Activated T-helper 1 cell treated with Interleukin-2 at 50 U/mL for 16 hours (primary cell): ENCODE measurements at places on chromosomes 5 and 9.

GRCh38 chr9:127570533-127571111 is 41.5 kb upstream of the STXBP1 start:
- no peak for DNase-seq

- DNase-seq: no peak
These were observed 8.7 kb downstream of the PDLIM4 start for GRCh38 chr5:132266031-132266835.

GRCh38 chr9:134056483-134057306 is 11.1 kb downstream of the BRD3 start:
- no peak for DNase-seq

GRCh38 chr9:114226246-114227055 is 71.1 kb downstream of the COL27A1 start:
- DNase-seq: no peak

GRCh38 chr5:61423487-61424145 is 91.6 kb downstream of the ZSWIM6 start:
- no peak for DNase-seq

- DNase-seq: no peak
These were observed 176.4 kb downstream of the AUH start for GRCh38 chr9:91185193-91185886.

DNA sequence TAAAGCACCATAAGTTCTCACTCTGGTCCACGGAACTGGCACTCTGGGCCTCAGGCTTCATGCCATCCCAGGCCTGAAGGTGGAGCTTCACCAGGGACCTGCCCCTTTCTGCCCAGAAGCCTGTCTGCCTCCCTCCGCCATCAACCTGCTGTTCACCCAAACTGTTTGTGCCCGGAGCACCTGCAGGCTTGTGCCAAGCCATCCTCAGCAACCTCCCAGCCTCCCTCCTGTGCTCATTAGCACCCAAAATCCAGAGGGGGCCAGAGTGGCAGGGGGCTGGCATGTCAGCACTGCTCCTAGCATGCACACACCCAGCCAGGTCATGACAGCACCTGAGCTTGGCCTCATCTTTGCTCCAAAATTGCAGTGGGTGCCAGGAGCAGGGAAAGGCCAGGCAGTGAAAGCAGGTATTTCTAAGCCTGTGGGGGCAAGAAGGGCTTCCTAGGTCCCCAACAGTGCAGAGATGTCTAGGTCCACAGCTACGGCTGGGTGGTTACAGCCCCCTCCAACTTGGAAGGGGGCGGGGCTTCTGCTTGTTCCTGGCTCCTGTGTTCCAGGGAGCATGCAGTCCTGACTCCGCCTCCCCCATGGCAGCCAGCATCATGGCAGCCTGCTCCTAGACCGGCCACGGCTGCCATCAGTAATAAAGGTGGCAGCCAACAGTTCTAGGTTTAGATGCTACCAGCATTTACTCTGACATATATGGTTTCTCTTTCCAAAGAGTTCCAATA is 85.1 kb downstream of the GIN1 start:
- DNase-seq: no peak

GRCh38 chr9:16475257-16475656 is 395.2 kb downstream of the BNC2 start:
- no peak for DNase-seq

- DNase-seq: no peak
These were observed 27.7 kb upstream of the PAX5 start for GRCh38 chr9:37061768-37062167.

GRCh38 chr9:121809356-121810050 is 158.1 kb downstream of the DAB2IP start:
- no peak for DNase-seq

GRCh38 chr5:32721626-32722025 is 10.5 kb downstream of the NPR3 start:
- no peak for DNase-seq

DNA sequence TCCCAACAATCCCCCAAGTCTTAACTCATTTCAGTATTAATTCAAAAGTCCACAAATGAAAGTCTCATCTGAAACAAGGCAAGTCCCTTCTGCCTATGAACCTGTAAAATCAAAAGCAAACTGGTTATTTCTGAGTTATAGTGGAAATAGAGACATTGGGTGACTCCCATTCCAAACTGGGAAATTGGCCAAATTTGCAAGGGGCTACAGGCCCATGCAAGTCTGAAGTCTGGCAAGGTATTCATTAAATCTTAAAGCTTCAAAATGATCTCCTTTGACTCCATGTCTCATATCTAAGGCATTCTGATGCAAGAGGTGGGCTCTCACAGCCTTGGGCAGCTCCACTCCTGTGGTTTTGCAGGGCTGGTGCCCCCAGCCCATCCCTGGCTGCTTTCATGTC is 167.9 kb downstream of the HTR1A start:
- no peak for DNase-seq

DNA sequence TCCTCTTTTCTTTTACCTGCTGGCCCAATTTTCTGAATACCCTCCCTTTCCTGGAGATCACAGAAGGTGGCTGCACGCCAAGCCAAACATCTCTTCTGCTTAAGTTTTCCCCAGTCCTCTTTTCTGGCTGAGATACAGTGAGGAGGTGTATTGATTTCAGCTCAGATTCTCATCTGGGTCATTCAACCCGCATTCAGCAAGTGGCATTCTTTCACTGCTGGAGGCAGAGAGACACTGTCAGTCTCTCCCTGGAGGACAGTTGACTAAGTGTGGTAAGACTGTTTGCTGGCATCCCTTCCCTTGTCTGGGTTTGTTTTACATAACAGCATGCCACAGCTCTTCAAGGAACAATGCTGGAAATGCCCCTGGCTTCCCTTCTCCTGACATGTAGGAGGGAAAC is 60.5 kb downstream of the GABRG2 start:
- no peak for DNase-seq

DNA sequence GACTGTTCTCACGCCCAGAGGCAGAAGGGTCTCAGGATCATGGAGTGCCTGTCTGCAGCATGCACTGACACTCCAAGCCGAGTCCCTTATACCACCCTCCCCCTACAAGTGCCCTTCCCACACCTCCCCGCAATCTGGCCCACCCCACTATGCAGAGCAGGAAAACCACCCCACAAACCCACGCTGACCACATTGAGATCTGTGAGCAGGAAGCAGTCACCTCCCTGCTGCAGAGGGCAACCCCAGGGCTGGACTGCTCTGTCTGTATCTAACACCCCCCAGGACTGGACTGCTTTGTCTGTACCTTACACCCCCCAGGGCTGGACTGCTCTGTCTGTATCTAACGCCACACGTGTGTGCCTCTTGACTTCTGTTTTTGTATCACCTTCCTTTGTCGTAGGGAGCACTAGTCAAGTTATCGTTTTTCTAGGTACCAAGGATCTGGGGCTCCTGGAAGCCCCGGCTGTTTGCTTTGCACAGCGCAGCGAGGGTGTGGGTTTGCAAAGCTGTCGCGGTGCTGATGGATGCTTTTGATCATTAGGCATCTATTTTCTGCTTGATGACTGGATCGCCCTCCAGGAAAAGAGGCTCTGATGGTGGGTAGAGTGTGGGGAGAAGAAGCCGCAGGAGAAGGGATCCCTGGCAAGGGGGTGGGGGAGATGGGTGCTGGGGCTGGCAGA is 21.5 kb downstream of the OLFM1 start:
- DNase-seq: no peak

DNA sequence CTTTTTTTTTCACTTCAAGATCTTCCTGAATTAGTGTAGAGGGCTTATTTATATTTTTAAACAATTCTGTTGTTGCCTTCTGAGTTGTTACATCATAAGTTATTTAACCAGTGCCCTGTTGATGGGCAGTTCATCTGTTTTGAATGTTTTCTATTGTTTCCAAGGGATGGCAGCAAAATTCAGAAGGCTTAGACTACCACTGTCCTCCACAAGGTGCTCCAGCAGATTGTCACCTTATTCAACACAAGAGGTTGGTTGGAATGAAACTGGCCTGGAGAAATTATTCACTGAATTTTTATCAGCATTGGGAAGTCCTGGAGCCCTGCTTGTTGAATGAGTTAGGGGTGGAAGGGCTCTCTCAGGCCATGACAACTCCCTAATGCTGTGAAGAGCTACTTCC is 1.3 kb upstream of the KLHL9 start:
- no peak for DNase-seq

GRCh38 chr9:5931657-5932056 is 41.0 kb downstream of the MLANA start:
- no peak for DNase-seq

DNA sequence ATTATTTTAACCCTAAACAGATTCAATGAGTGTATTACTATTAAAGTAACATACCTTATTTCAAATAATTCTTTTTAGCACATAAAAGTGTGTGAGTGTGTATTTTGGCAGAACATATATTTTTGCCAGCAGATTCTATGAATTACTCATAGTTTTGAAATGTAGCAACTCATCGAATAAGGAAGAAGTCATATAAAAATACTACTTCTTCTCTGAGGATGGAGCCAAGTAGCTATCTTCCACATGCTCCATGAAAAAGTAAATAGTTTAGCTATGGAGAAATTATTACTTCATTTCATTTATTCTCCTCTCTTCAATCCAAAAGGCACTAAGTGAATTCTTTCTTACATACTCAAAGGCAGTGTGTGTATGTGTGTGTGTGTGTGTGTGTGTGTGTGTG is 1090.4 kb upstream of the CDH6 start:
- DNase-seq: no peak

DNA sequence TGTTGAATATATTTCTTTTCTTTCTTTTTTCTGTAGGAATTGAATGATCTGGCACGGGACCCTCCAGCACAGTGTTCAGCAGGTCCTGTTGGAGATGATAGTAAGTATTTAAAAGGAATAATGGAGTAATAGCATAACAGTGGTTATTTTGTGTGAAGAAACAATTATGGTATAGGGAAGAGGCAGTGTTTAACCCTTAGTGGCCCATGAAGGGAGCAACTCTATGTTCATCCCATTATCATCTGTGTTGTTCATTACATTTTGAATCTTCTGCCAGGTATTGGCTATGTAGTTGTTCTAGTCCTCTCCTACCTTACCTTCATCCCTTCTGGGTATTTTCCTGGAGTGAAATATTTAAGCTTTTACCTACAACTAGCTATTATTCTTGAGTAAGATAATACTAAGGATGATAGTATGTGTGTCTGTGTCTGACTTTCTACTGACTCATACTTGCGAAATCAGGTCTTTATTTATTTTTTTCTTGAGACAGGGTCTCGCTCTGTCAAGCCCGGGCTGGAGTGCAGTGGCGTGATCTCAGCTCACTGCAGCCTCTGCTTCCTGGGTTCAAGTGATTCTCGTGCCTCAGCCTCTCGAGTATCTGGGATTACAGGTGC is 39.3 kb downstream of the UBE2D2 start:
- no peak for DNase-seq

DNA sequence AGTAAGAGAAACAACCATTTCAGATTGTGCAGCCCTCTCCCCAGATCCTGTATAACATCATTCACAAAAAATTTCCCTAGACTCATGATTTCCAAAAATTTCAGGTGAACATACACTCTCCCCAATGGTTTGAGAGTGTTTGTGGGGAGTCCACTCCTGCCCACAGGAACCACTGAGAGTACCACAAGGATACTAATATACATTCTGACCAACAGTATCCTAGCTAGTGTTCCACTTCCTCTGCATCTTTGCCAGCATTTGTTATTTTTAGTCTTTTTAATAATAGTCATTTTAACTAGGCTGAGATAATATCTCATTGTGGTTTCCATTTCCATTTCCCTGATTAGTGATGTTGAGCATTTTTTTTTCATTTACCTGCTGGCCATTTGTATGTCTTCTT is 155.4 kb downstream of the DTWD2 start:
- DNase-seq: no peak

DNA sequence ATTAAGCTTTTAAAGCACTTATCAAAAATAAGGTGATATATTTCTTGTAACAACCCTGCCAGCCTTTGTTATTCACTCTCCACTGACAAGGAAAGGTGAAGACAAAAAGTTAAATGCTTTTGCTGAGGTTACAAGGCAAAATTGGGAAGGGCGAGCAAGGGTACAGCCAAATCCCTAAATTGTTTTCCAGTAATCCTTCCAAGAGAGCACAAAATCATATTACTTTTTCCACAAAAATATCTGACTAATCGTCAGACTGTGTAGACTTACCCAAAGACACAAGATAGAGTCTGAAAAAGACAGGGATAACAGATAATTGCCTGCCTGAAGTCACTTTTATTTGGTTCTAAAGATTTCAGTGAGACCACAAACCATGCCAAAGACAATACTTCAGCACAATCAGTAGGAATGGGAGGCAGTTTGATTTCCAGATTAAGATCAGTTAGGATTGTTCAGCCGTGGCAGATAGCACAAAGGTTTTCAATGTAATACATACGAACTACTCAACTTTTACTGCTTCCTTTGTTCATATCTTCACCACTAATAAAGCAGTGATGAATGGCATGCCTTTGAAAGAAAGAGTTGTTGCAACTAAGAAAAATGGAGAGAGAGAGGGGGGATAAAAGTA is 383.8 kb upstream of the TUSC1 start:
- no peak for DNase-seq

GRCh38 chr9:80509358-80509757 is 937.6 kb downstream of the TLE4 start:
- DNase-seq: no peak

GRCh38 chr9:76531231-76531780 is 72.3 kb downstream of the GCNT1 start:
- no peak for DNase-seq

DNA sequence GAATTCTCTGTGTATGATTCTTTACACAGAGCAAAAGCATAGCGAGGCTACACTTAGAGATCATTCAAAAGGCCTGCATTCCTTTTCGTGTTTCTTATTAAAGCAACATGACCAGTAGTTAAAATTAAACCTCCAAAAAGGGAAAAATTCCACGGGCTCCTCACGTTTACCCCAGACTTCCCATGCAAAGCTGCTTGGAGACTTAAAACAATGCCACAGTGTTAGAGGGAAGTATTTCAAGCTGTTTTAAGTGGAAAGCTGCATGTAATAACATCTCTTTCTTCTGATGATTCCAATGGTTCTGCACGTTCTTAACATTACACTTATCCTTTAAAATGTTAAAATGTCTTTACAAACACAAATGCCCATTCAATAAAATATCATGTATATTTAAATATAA is 405.2 kb downstream of the SEMA5A start:
- DNase-seq: no peak

DNA sequence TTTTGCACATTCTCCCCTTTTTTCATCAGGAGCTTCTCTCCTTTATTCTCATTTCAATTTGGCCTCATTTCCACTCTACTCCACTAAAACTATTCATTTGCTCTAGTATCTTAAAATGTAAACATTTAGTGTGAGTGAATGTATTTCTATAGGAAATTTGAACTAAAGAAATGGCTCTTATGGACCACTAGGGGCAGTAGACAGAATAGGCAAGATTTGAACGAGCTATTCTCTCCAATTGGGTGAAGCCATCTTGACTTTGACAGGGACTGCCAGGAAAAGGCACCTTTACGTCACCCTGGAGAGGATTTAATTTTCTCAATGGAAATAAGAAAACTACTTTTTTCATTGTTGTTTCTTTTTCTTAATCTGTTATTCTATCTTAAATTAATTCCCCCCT is 666.3 kb downstream of the DNAH5 start:
- DNase-seq: no peak

- DNase-seq: no peak
These were observed 7.2 kb downstream of the NINJ1 start for GRCh38 chr9:93126825-93127368.

- no peak for DNase-seq
These were observed 705.1 kb downstream of the MAT2B start for GRCh38 chr5:164210491-164210890.

- DNase-seq: no peak
These were observed 33.8 kb downstream of the KCNIP1 start for GRCh38 chr5:170537451-170538095.
